NAMALWA (cell line): ENCODE measurements at places on chromosomes 4 and X.

DNA sequence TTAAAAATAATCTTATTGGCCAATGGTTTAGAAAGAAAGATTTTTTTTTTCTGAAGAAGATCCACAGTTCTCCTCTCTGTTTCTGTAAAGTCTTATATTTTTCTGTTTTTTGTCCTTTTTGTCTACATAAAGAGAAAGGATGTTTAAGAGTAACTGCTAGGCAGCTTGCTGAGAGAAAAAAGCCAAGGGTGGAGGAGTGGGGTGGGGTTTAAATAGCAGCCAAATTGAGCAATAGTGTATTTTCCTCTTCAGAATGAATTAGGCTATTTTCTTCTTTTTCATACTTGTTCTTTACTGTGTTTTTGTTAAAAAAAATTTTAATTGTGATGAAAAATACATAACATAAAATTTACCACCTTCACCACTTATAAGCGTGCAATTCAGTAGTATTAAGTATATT is 224.6 kb downstream of the SOWAHB start:
- no peak for DNase-seq

DNA sequence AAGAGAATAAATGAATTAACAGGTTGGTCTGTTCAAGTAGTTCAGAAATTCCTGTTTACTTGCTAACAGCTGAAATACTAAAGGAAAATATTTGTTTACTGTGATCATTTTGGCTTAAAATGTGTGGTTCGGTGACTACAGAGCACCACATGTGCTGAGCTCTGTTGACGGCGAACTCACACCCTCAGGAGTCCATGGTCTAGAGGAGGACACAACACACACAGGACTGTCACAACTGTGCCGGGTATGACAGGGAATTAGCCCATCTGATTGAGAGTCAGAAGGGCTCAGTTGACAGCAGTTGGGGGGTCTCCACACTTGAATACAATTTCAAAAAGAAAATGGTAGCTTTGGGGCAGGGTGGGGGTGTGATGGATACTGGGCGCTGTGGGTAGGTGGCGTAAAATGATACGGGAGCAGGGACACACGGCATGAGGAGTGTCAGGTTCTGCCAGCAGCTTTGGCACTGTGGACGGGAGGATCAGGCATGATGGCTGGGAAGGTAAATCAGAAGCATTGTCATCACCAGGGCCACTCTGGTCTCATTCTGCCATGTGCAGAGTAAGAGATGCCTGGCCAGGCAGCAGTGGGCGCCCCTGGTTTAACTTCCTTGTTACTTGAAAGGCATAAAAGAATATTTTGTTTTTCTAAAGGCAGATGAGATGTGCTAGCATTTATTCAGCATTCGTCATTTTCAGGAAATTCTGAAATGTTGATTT is 33.3 kb downstream of the CLDN22 start:
- DNase-seq, result no peak

- no peak for DNase-seq
Observed at GRCh38 chr4:101711590-101712260, 78.8 kb upstream of the BANK1 start.

GRCh38 chr4:88457307-88458103 is 586 bp downstream of the HERC5 start:
- DNase-seq, result no peak

DNA sequence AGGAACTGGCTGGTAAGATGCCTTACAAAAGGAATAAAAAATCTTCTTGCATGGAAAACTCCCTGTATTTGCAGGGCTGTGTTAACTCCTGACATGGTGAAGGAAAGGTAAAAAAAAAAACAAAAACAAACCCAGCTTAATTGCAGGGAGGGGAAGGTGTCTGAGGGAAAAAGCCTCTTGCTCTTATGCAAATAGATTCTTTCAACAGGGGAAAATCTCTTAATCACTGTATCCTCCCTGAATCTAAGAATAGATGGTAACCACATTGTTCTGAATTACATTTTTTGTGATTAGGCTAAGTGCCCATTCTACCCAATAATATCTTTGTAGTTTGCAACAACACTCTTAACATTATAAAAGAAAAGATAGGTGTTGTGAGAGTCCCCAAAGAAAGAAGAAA is 172.6 kb downstream of the RBM46 start:
- no peak for DNase-seq

- no peak for DNase-seq
Observed at GRCh38 chr4:186701273-186701672, 22.4 kb downstream of the FAT1 start.

DNA sequence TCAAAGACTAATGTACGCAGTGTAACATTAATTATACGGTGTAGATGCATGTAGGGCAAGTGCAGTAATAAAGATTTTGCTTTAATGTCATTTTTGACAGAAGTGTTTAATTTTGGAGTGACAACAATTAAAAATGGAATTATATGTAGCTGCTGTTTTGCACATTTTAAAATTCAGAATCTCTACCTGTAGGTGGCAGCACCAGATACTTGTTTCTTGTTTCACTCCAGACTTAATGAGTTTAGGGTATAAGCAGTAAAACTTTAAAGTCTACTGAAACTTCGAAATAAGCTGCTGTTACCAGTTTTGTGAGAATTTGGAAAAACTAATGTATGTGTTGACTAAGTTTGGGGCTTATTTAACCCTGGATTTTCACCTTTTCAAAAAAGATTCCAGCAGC is 144.9 kb downstream of the POLA1 start:
- peak; percentile 55 for DNase-seq

DNA sequence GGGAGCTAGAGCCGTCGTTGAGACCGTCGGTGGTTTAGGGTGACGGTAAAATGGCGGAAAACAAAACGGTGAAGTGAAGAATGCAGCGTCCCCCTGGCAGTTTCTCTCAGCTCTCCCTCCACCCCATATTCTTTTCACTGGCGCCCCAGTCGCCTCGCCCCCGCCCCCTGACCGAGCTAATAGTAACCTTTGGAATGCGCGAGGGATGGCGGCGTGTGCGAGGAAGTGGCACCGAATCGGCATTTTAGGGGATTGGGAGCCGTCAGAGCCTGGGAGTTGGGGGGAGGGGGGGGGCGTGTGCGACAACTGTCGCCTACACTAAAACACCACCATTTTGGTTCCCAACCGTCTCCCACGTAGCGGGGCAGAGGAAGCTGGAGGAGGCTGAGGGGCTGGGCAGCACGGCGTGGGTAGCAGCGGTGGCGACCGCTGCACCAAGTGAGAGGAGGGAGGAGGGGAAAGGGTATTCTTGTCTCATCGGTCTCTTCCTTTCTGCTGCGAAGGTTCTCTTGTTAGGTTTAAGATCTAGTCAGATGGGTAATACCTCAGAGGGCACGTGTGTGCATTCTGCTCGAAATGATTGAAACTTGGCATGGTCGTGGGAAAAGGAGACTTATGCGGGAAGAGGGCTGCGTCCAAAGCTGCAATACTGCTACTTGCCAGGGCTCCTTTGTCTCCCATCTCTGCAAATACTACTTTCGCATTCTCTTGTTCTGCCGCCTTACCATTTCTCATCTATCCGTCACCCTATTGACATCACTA is 840 bp downstream of the ZNF711 start:
- peak; percentile 51 for DNase-seq

DNA sequence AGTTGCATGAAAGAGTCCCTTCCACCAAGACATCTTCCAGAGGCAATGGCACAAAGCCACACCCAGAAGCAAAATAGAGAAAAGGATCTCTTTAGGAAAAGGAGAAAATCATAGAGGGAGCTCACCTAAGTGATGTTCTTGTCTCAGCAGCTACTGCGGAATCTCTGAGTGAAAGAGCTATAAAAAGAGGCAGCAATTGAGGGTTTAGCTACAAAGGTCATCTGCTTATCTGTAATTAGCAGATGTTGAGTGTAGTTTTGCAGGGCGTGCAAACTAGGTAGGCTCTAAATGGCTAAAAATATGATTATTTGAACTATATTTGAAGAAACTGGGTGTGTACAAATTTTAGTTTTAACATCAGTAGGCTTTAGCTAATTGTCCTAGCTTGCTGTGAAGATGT is 276.0 kb downstream of the HS3ST1 start:
- DNase-seq, result no peak

- no peak for DNase-seq
Observed at GRCh38 chrX:134883137-134883700, 107.6 kb upstream of the SMIM10 start.

DNA sequence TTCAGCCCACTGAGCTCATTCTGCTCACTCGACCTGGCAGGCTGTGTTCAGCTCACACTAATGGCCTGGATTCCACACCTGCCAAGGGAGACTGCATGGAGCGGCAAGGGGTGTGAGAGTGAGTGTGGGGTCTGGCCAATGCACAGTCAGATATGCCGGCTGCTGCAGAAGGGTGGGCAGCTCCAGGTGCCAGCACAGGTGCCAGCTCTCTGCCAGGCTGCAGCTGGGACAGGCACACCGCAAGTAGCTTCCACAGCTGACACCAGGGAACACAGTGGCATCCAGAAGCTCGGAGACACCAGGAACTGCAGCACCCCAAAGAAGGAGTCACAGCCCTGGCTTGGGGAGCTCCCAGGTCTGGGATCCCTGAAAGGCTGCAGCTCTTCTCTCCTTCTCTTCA is 83.7 kb downstream of the PRDM5 start:
- no peak for DNase-seq

- DNase-seq, result no peak
Observed at GRCh38 chr4:34066126-34066525, 2178.2 kb downstream of the ARAP2 start.

DNA sequence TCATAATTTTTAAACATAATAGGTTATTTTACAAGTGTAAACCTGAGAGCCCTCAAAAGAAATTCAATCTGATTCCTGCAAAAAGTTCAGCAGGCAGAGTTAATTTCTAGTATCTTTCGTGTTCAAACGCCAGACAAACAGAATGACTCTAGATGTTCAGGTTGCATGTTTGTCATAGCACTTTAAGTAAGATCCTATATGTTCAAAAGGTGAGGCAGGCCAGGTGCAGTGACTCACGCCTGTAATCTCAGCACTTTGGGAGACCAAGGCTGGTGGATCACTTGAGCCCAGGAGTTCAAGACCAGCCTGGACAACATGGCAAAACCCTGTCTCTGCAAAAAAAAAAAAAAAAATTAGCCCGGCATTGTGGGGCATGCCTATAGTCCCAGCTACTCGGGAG is 1.1 kb upstream of the RASSF6 start:
- no peak for DNase-seq

DNA sequence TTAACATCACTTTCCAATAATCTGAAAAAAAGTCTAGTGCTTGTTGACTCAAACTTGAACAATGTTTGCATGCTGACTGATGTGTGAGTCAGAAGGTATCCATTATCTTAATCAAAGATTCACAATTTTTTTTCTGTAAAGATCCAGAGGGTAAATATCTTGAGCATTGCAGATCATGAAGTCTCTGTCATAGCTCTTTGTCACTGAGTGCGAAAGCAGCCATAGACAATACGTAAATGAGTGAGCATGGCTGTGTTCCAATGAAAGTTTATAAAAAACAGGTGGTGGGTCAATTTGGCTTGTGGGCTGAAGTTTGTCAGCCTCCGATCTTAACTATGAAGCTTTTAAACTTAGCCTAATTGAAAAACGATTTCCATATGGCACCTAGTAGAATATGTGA is 37.7 kb downstream of the NHS start:
- no peak for DNase-seq

DNA sequence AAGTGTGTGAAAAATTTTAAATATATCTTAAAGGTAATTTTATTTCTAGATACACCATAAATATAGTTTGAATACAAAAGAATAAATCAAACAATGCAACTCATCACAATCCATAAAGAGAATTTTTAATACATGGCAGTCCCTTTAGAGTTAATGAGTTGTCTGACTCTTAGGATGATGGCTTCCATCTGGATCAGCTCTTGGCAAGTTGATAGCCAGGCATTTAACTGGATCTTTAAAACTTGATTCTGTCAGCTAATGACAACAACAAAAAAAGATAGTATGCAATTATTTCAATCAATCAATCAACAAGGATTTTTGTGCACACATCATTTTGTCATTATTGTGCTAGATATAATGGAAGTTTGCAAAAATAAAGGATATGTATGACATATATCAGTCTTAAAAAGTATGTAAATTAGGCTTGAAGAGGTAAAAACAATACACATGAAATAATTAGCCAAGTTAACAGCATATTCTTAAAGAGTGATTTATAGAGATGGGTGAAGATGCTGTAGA is 174.9 kb upstream of the PCDH18 start:
- DNase-seq, result no peak

DNA sequence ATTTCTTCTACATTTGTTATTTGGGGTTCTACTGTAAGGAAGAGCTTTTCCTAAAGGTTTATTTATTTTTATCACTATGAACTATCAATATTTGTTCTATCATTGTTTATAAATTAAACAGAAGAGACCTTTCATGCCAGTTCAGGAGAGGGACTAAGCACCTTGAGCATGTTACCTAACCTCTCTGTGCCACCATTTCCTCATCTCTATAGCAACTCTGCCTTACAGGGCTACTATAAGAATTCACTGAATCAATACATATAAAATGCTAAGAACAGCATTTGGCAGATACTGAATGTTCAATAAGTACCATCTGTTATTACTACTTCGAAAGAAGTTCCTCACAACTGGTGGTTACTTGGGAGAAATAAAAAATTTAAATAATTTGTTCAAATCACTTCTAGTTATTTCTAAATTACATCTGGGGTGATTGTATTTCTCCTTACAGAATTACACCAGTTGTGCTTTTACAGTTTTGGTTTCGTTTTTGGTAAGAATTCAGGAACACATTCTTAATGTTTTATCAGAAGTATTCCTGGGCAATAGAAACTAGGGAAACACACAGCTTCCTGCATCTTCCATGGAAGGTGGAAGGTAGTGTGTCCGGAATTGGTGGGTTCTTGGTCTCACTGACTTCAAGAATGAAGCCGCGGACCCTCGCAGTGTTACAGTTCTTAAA is 32.9 kb downstream of the EREG start:
- DNase-seq, result no peak

GRCh38 chr4:64897683-64898082 is 488.4 kb upstream of the TECRL start:
- DNase-seq, result no peak

DNA sequence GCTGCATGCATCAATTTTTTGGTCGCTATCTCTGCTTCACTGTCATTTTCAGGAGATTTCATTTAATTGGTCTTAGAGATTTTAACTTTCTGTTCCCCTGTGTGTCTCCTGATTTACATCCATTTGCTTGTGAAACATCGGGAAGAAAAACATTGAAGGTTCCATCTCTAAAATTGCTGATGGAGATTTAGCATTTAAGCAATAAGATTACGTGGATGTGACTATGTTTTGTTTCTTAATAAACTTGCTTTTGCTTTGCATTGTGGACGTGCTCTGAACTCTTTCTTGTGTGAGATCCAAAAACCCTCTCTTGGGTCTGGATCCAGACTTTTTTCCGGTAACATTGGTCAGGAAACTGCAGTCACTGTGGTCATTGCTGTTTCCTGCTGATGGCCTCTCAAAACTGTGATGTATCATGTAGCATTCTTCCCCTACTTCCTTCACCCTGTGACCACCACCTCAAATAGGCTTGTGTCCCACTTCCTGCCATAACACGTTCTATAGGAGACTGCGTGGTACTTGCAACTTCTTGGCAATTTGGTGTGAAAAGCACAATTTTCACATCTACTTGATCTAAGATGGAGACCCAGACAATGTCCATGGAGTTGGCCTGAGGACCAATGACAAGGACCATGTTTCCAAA is 4.9 kb downstream of the CXCL2 start:
- no peak for DNase-seq
